Thoracic aorta (tissue), 2 donors: ENCODE measurements at places on chromosomes 3 and 15. TPM values are rescaled to one million over a fixed set of nuclear protein-coding genes. Genes with fewer than 3 reads are reported as not detected.

DNA sequence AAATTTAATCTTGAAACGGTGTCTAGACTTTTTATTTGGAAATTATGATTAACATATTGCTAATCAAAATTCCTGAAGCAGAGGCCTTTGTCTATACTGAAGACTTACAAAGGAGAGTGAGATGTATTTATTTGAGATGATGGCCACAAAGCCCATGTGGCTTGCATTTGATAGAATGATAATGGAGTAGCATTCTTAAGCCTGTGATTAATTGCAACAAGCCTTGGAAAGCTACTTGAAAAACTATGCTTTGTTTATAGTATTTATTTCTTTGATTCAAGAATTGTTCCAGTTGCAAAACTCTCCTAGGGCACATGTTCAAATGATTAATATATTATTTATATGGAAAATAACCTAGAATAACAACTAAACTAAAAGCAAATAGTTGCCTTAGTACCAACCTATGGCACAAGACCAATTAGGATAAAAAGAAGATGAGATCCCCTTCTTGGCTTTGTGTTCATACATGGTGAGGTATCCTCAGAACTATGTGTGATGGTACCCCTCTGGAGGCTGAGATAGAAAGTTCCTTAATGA lies 244.1 kb upstream of the TBL1XR1 start:
- no peak for DNase-seq

GRCh38 chr3:55697177-55697865 lies 210.2 kb upstream of the WNT5A start:
- DNase-seq, result no peak

- no peak for DNase-seq
Observed at GRCh38 chr3:27557411-27557810, 73.2 kb upstream of the SLC4A7 start.

DNA sequence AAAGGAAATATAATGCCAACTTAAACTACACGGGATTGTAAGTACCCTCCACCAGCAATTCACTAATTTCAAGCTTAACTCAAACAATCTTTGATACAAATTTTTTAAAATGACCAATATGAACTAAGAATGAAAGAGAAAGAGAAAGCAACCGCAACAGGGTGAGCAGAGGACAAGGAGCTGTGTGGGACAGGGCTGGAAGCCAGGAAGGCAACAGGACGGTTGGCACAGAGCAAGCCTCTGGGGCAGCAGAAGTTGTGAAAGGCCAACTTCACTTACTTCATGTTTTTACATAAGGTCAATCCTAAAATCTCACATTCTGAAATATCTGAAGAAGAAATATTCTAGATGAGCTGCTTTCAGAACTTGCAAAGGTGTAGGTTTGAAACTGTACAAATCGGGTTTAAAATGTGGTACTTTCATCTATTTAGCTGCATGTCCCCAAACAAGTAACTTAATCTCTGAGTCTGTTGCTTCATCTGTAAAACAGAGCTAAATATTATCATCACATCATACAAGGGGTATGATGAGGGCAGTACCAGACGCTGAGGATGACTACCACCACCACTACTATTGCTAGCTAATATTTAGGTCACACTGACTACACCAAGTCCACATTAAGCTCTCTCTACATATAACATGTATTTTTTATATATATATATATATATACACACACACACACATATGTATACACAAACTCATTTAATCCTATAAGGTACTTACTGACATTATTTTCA lies 101.7 kb downstream of the IGSF11 start:
- no peak for DNase-seq

ALDH1L1 gene
- total RNA-seq, result 62.5 TPM

PTX3 gene
- total RNA-seq, result 5.0 TPM

- DNase-seq, result no peak
Observed at GRCh38 chr15:93460717-93461116, 371.7 kb upstream of the RGMA start.
